ENCODE measurements at places on chromosomes 5 and 9. TPM values are rescaled to one million over a fixed set of nuclear protein-coding genes. Genes with fewer than 3 reads are reported as not detected.

DNA sequence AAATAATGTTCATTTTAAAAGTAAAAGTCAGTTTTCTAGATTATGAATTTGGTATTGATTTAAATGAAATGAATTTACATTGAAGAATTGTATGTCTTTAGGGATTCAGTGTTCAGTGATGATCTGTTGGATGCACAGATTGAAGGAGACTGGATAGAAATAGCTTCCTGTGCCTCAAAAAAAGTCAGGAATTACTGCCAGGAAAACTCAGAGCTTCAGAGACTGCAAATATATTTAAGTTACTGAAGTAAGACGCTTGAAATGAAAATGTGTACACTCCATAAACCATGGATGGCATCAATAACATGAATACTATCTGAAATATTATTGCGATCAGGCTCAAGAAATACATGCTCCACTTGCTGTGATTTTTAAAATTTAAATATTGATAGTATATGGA lies 60.3 kb downstream of the ADCY2 start:
- no peak for DNase-seq

DNA sequence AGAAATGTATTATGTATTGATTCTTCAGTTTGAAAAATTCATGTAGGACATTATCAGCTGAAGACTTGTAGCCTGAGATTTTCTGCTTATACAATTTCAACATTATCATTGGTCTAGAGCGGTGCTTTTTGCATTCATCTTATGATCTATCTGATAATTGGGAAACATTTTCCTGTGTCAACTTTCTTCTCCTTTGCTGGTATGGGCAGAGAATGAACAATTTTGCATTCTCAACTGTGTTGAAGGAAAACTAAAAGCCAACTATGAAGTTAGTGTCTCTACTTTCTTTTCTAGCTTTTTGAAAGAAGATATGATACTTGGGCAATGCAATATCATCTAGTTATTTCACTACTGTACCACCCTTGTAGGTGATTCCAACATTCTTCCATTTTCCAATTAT lies 10.3 kb downstream of the ZFR start:
- DNase-seq = no peak

GRCh38 chr5:52856564-52856963 lies 68.8 kb downstream of the ITGA1 start:
- no peak for DNase-seq

Gene ZNF454
- polyA plus RNA-seq = 2.8 TPM

Gene ZNF300
- polyA plus RNA-seq = 9.7 TPM

Gene INSL6
- 0.29 TPM for polyA plus RNA-seq
